NAMALWA (cell line): ENCODE measurements at places on chromosomes 13 and 19.

- no peak for DNase-seq
These were observed 11.3 kb downstream of the NANOS3 start for GRCh38 chr19:13888281-13888680.

- DNase-seq = no peak
These were observed 89.6 kb downstream of the LMO7 start for GRCh38 chr13:75725736-75726135.

GRCh38 chr13:98691360-98691759, 61.1 kb downstream of the SLC15A1 start:
- DNase-seq = no peak

GRCh38 chr19:45935267-45935666, 20.7 kb upstream of the NANOS2 start:
- DNase-seq = no peak

DNA sequence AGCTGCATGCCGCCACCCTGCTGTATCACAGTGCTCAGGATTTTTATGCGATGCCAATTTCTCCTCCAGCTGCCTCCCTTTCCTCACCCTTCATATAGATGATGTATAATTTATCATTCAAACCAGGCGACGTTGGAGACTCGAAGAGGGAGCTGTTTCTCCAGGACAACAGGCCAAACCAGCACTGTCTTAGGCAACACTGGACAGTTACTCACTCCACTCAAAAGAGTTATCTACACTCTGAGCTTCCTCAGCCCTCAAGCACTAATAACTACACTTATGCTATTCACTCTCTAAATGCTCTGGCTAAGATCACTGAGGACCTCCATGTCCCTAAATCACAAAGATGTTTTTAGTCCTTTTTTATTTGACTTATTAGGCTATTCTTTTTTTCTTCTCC, 87.3 kb upstream of the RFC3 start:
- DNase-seq = no peak

- no peak for DNase-seq
These were observed 1032.4 kb upstream of the MIR17HG start for GRCh38 chr13:90315061-90315460.

- DNase-seq = no peak
These were observed 578.7 kb downstream of the DIAPH3 start for GRCh38 chr13:59584761-59585670.

GRCh38 chr19:42245231-42245630, 2.8 kb upstream of the GSK3A start:
- no peak for DNase-seq

DNA sequence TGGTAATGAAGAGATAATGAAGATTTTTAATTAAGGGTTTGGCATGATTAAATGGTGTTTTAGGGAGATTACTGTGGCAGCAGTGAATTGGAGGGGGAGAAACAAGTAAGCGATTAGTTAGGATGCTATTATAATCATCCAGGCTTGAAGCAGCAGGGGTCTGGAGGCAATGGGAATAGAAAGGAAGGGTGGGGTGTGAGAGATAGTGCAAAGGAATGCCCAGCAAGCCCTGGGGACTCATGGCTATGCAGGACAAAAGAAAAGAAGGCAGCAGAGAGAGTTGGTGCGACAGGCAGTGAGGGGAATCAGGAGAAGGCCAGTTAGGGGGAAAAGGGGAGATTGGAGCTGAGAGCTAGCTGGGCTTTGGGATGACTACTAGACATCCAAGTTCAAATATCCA, 34.5 kb downstream of the SOX21 start:
- no peak for DNase-seq

DNA sequence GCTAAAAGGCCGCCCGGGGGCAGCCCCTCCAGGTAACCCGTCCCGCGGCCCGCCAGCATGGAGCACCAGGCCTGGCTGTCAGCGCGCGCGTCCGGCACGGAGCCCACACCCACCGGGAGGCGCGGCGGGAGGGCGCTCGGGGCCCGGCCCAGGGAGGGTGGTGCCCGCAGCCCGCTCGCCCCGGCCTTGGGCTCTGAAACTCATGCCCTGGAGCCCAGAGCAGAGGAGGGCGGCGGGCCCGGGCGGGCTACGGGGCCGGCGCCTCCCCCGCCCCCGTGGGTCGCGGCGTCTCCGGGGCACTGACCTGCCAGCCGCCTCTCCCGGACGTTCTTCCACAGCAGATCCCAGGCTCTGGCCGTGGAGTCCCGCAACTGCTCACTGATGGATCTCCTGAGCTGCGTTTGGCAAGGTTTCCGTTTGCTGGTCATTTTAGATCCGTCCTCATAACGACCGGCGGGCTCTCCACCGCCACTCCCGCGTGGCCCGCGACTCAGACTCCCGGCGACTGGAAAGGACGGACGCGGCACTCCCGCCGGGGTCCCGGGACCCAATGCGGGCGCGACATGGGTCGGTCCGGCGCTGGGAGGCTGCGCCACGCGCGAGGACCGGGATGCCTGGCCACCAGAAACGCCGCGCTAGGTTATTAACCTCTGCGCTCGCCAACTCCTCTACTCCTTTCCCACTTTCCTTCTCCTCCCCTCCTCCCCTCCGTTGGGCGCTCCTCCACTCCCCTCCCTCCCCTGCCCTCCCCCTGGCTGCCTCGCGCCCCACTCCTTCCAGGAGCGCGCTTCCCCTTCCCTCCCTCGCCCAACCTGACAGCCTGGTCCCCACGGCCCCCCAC, 64.7 kb upstream of the STARD13 start:
- no peak for DNase-seq

GRCh38 chr13:41231786-41232185, 31.6 kb downstream of the MTRF1 start:
- peak; percentile 47 for DNase-seq

- DNase-seq = no peak
These were observed 1786.8 kb downstream of the SLITRK5 start for GRCh38 chr13:89457977-89458376.

GRCh38 chr19:24101459-24102115, 14.6 kb downstream of the ZNF254 start:
- DNase-seq = no peak

- no peak for DNase-seq
These were observed 240.3 kb downstream of the DCT start for GRCh38 chr13:94239135-94239534.

DNA sequence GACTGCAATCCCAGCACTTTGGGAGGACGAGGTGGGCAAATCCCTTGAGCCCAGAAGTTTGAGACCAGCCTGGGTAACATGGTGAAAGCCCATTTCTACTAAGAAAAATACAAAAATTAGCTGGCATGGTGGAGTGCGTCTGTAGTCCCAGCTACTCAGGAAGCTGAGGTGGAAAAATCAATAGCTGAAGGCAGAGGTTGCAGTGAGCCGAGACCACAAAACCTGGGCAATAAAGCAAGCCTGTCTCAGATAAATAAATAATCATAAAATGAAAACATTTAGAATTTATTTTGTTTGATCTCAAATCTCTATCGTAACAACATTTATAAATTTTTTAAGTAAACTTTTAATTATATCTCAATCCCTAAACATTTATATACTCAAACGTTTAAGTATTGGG, 36.6 kb downstream of the USP12 start:
- no peak for DNase-seq

DNA sequence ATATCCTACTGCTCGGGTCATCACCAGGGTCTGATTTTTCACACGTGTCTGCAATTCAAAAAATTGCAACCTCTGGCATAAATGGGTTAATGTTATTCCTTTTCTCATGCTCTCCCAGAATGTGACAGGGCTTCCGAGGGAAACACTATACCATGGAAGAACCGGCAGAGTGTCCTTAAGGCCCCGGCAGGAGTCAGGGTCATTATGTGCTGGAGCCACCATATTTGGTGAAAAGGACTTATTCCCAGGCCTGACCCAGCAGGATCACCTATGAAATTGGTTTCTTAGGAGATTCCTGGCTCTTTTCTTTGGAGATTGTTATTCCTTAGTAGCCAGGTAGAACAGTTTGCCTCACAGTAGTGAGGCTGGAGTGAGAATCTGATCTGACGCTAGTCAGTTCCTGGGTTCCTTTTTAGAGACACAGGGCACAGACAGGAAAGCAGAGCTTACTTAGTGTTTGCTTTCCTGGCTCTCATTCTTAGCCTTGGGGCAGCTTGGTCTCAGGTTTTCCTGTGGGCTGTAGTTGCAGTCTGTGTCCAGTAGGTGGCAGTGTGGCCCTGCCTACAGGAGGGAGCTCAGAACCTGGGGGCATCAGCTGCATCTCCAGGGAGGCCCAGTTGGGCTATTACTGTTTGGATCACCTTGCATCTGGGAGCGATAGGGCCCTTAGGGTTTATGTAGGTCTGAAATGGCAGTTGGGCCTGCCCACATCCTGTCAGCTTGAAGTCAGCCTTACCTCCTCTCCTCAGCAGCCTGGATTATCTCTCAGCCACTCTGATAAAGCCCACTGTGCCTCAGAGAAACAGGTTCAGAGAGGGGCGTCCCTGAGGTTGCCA, 12.4 kb downstream of the SNRNP70 start:
- DNase-seq = peak; percentile 91
